NCI-H1694 (cell line): ENCODE measurements at places on chromosomes 11 and 22.

GRCh38 chr11:19283991-19284390 is 43.2 kb upstream of the E2F8 start:
- DNase-seq = no peak

DNA sequence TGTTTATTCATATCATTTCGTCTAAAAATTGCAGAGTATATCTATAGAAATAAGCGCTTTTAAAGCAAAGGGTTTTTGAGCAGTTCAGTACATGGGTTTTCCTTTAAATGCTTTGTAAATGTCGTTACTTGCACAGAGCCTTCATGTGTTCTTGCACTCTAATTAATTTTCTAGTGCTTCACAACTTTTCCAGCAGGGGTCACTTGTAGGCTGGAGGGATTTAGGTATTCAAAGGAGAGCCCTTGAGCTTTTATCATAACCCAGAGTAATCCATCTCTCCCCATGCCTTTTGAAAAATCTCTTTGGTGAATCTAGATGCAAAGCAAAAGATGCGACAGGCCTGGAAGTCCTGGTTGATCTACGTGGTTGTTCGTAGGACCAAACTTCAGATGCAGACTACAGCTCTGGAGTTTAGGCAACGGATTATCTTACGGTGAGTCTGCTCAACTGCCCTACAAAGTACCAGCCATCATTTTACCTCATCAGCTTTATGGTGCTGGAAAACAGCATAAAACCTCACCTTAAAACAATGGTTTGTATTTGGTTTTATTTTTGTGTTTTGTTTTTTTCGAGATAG is 60.4 kb downstream of the SFI1 start:
- DNase-seq = peak; percentile 36

GRCh38 chr11:11579012-11579988 is 42.5 kb downstream of the GALNT18 start:
- no peak for DNase-seq

- DNase-seq = no peak
Observed at GRCh38 chr22:42637555-42637954, 2.8 kb downstream of the ATP5MGL start.

- DNase-seq = no peak
Observed at GRCh38 chr11:75595429-75595828, 33.4 kb downstream of the SERPINH1 start.

DNA sequence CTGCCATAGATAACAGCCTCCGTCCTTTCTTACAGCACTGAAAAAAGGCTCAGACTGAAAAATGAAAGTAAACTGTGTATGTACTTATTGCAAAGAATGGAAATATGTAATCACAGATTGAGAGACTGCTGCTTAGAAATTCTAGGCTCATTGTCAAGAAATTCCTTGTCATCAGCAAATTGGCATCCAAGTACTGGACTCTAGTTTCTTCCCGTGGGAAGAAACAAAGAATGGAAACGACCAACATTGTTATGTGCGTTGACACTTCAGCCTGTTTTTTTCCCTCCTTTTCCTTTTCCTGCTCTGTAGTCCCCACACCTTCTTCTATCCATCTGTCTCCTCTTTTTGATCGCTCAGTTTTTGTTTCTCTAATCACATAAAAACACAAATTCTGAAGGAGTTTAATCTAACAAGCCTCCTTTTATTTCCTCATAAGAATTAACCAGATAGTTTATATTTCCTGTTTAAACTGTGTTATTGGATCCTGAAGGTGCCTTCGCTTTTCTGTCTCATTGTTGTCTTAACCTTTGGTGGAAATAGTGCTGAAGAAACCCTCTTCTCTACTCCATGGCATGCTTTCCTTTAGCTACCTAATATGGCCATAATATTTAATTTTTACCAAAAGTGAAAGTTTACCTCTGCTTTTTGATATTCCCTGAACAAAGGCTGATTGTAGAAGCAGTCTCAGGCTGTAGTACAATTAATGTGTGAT is 20.0 kb upstream of the CASP12 start:
- DNase-seq = no peak

- DNase-seq = no peak
Observed at GRCh38 chr11:121451986-121452608, at the start of gene SORL1. SORL1 (plus strand) TSS chr11:121452314; CDS start chr11:121452332, 18 bp downstream.

- no peak for DNase-seq
Observed at GRCh38 chr22:29156507-29156906, 49.2 kb upstream of the EMID1 start.
